ENCODE measurements at places on chromosomes 12 and 14.
A peak's percentile ranks its signal among the peaks of the same experiment; 100 is the strongest.

- no peak for DNase-seq
Observed at GRCh38 chr12:85005615-85006014, 30.5 kb downstream of the TSPAN19 start.

GRCh38 chr12:52004042-52004648 is 2.6 kb upstream of the TAMALIN start:
- peak; percentile 82 for DNase-seq

GRCh38 chr14:89407856-89408255 is 9.2 kb downstream of the FOXN3 start:
- DNase-seq = no peak

DNA sequence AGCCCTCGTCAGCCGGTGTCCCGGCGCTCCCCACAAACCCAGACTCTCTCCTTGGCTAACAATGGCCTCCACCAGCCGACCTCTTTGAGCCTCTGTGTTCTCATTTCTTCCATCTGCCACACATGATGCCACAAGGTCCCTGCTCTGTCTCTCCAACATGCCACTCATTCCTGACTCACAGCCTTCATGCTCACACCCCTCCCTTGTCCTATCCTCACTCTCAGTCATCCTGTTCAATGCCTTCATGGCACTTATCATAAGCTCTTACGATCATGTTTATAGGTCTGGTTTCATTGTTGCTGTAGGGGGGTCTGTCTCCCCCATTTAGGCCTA is 9.6 kb upstream of the SERPINA11 start:
- DNase-seq = no peak

- no peak for DNase-seq
Observed at GRCh38 chr12:113070117-113070906, 13.8 kb downstream of the DTX1 start.

DNA sequence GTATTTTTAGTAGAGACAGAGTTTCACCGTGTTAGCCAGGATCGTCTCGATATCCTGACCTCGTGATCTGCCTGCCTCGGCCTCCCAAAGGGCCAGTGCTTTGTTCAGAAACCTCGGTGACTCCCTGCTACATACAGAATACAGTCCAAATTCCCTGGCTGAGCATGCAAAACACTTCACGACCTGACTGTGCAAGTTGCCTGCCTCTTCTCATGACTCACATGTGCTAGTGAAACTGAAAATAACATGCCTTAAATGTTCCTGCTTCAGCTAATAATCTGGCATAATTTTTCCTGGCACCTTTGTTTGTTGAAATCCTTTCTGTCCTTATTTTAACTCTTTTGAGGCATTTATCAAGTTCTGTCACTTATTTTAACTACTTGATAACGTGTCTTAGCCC is 8.2 kb downstream of the DMAC2L start:
- DNase-seq = no peak

DNA sequence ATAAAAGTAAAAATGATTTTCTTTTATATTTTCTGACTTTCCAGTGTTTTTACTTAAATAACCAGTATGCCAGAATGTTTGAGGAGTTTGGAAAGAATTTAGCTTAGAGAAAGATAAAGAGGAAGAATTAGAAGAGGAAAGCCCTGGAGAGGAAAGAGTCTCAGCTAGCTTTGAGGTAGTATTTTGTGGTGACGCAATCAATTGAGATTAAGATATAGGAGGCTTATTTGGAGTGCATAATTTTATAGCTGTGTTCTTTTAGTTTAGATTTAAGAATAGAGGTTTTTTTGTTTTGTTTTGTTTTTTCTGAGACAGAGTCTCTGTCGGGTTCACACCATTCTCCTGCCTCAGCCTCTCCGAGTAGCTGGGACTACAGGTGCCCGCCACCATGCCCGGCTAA is 18.1 kb downstream of the CLEC2B start:
- no peak for DNase-seq

- no peak for DNase-seq
Observed at GRCh38 chr12:82645414-82645813, 41.3 kb upstream of the TMTC2 start.

GRCh38 chr12:91555436-91556415 is 373.1 kb upstream of the DCN start:
- no peak for DNase-seq

GRCh38 chr14:51453869-51454268 is 197.8 kb upstream of the FRMD6 start:
- no peak for DNase-seq

- no peak for DNase-seq
Observed at GRCh38 chr12:58270966-58271705, 329.8 kb downstream of the ATP23 start.

DNA sequence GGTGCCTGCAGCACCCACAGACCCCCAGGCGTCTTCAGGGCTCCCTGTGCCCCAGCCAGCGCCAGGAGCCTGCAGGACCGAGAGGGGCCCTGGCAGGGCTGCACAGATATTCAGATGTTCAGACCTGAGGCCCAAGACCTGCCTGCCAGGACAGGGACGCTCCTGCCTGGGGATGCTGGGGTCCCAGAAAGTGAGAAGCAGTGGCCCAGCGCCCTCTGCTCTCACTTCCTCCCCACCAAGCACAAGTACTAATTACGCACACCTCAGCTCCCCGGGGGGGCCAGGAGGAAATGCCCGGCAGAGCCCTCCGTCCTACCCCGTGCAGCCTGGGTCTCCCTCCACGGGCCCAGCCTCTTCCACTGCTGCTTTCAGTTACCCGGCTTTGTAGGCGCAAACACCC is 28.8 kb upstream of the INF2 start:
- no peak for DNase-seq

DNA sequence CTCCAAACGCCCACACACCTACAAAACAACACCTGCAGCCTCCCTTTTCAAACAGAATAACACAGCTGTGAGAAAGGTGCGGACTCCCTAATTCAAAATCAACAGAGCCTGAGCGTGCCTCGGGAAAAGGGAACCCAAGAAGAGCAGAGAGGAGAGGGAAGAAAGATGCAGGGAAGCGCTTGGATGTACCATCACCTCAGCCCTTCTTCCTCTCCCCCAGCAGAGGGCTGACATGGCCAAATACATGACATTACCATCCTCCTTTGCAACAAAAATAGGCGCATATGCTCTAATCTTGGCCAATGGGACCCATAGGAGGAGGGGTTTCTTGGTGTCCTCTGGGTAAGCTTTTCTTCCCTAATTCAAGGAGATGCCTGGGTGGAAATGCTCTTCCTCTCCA is 78.0 kb downstream of the CPSF2 start:
- DNase-seq = no peak

GRCh38 chr12:93831374-93831773 is 154.2 kb downstream of the CRADD start:
- no peak for DNase-seq

All from sigmoid colon (tissue), 7 donors.